Pulmonary artery endothelial cell (primary cell): ENCODE measurements at places on chromosomes 7 and 10.

GRCh38 chr7:30721211-30721610, 30.7 kb upstream of the INMT start:
- DNase-seq, result no peak

GRCh38 chr7:45700556-45700955, 126.4 kb downstream of the ADCY1 start:
- DNase-seq, result no peak

- no peak for DNase-seq
These were observed 39.4 kb upstream of the NPFFR1 start for GRCh38 chr10:70323138-70323696.

DNA sequence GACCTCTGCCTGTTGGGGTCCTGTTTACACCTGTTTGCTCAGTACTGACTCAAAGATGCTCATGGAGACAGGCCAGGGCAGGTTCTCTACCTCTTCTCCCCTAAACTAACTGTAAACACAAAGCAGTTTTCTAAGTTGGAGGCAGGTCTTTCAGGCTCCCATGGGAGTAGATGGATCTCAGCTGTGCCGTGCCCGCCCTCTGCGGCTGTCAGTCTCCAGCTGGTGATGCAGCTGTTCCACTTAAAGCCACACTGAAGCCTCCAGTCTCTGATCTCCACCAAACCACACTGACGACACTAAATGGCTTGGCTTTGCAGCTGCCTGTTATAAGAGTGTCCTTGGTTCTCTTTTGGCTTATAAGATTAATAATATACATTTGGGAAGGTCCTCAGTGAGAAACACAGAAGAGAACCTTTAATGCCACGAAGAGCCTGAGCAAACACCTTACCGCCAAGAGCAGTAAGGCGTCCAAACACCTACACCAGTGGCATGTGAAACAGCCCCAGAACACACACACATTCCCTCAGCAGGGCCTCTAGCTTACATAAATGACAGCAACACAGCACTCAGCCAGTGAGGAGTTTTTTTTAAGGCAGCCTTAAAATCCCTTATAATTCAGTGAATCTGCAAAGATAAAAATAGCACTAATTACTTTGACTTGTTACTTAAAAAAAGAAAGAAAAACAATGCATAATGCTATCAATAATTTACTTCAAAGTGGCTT, 60.4 kb upstream of the KCNIP2 start:
- DNase-seq, result no peak

DNA sequence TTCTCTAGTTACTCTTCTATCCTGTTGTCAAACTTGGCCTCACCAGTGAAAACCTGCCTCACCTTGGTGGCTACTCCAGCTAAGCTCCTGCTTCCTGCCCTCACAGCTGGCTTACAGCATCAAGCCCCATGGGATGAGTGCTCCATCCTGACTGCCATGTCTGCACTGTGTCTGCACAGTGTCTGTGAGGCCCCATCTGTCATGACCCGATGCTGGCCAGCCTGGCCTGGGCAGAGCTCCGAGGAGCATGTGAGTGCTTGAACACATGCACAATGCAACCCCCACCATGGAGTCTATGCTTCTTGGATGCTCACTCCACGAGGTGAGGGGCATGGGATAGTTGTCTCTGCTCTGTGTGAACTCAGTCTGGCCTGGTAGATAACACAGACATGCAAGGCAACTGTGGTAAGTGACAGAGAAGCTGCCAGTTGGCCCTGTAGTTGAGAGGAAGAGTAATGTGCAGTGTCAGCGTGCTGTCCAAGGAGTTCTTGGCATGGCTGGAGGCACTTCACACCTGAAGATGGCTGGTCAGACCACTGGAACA, 207.1 kb upstream of the ZNF32 start:
- no peak for DNase-seq

DNA sequence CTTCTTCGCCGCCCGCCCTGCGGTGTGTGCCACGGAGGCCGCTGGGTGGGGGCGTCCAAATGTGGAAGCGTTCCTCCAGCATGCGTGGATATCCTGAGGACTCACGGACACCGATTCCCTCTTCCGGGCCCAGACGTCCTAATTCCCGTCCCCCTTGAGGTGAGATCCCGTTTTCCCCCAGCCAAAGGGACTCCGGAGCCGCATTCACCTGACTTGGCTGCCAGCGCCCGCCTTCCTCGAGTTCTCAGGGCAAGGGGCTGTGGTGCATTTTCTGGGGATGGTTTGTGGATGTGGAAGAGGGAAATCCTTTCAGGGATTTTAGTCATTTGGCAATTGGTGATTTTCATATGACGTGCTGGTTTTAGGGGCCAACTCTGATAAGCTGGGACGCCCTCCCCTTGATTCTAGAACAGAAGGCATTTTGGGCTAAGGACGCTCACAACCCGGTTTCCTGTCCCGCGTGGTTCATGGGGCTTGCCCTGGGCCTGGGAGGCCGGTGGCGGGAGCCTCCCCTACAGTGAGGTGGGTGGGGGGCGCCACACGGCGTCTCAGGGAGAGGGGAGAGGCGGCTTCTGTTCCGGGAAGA, 165.4 kb downstream of the ACTR3B start:
- DNase-seq, result no peak

- no peak for DNase-seq
These were observed 35.2 kb upstream of the FZD1 start for GRCh38 chr7:91228927-91229558.

DNA sequence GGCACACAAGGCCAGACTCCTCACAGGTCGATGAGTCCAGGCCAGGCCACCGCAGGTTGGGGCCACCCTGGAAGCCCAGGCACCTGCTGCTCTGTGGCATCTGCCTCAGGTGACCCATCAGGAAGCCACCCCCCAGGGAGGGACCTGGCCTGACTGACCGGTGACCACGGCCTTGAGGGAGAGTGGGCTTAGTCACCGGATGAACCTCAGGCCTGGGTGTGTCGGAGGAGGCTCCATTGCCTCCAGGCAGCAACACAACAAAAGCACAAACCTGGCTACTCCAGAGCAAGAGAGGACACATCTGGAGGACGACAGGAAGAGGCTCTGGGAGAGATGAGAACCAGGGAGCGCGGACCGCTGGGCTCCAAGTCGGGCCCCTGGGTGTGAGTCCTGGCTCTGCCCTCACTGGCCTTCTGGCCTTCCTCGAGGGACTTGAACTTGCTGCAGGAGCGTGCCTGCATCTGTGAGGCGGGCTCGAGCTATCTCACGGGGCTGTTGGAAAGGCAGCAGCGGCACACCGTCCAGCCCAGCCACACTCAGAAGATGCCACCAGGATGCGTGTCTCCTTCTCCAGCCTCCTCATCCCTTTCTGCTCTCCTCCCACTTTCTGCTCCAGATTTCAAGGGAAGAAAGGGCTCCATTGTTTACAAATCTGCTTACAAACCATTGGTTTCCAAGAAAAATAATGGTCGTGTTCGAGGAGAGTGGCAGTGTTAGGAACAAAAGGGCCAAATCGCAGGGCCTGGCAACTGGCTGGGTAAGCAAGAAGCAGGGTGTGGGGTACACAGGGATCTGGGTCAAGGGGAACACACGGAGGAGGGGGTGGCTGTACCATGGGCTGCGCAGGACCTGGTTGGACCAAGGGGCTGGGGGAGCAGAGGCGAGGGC, 152.9 kb downstream of the ADAM12 start:
- DNase-seq, result no peak

- no peak for DNase-seq
These were observed 83.0 kb upstream of the SEC61G start for GRCh38 chr7:54841772-54842697.

GRCh38 chr10:16439295-16439694, 2.5 kb downstream of the PTER start:
- DNase-seq, result no peak

- peak; percentile 69 for DNase-seq
These were observed 44.0 kb downstream of the DNMBP start for GRCh38 chr10:99965700-99966099.

- no peak for DNase-seq
These were observed 45.2 kb downstream of the NPTX2 start for GRCh38 chr7:98662289-98662688.

- no peak for DNase-seq
These were observed 161.9 kb downstream of the DNAJB6 start for GRCh38 chr7:157498657-157499056.

- no peak for DNase-seq
These were observed 112.4 kb upstream of the FAM171A1 start for GRCh38 chr10:15483215-15484075.

DNA sequence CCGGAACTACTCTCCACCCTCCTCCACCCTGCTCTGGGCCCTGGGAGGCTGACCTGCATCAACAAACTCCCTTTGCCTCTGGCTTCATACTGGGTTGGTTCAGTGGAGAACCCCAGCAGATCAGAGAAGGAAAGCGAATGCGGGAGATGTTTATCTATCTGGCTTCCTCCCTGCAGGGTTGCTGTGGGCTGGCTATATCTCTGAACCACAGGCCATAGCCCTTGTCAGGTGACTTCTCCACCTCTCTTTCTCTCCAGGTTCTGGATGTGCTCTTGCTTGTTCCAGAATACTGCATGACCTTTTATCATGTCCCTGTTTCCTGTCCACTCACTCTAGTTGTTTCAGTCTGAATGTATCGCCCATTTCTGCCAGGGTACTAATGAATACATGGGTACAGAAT, 51.7 kb upstream of the IFRD1 start:
- DNase-seq, result no peak

GRCh38 chr7:1537535-1538412, 7.3 kb downstream of the MAFK start:
- DNase-seq, result peak; percentile 93

DNA sequence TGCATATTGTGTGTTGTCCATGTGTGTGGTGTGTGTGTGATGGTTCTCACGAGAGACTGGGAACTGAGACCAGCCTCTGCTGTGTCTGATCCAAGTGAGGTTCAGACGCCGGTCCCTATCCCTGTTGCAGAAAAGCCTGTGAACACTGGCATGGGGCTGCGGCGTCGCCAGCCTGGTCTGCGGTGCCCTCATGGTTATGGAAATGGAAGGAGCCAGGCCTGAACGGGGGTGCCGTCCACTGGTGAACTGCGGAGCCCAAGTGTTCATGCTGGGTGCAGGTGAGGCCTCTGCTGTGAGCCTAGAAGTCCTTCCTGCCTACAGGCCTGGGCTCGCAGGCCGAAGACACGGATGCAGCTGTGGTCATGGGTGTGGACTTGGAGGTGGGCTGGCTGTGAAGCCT, 18.7 kb upstream of the NCAPG2 start:
- DNase-seq, result no peak

DNA sequence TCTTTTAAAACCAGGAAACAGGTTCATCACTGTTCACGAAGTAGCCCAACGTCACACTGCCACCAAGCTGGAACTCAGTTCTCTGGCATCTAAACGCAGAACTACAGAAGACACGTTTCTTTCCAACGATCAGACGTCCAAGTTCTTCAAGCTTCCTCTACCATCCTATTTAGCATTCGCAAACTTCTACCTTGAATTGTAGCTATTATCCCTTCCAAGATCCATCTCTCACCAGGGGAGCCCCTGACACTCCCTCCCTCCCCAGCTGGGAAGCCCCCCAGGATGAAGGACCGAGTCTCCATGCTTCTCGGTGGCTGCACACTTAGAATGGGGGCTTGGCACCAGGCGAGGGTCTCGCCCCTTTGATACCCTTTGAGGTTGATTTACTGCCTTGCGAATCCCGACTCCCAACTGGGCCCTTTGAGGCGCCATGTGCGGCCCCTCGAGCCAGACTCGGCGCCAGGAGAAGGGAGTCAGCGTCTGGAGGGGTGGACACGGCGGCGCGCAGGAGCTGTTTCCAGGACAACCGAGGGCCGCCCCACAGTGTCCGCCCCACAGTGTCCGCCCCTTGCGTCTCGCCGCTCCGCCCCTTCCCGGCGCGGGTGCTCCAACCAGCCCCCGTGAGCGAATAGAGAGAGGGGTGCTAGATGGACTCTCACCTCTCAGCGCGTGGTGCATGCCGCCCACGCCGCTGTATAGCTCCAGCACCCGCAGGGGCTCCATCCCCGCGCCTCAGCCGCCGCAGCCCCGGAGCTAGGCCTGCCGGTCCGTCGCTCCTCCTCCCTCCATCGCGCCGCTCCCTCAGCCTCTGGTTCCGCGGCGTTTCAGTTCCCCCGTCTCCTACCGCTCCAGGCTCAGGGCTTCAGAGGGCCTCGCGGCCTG, at the start of gene TRDMT1:
TSS of gene TRDMT1 (minus strand) at position 761 of the 882 bp plus-strand sequence. CDS start at position 723, 38 bp downstream.
- DNase-seq, result peak; percentile 84

GRCh38 chr7:147321504-147321903, 1204.9 kb downstream of the CNTNAP2 start:
- no peak for DNase-seq

DNA sequence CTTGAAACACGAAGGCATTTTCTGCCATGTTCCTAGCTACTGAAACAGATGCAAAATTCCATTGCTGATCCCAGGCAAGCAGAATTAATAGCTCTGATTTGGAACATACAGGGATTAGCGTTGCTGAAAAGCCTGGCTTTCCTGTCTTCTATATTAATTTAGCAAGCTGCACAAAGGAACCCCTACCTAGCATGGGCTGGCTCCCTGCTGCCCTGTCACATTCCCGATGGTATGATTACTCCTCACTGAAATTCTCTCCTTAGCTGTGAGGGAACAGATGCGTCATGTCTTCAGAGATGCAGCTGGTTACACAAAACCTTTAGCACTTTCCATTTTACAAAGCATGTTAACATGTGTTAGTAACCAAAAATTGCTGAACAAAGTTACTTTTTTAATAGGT, 878.9 kb downstream of the TYW1 start:
- DNase-seq, result no peak

GRCh38 chr7:115585015-115585718, 445.4 kb downstream of the TFEC start:
- DNase-seq, result no peak

GRCh38 chr10:78802866-78803265, 265.9 kb upstream of the ZMIZ1 start:
- no peak for DNase-seq

DNA sequence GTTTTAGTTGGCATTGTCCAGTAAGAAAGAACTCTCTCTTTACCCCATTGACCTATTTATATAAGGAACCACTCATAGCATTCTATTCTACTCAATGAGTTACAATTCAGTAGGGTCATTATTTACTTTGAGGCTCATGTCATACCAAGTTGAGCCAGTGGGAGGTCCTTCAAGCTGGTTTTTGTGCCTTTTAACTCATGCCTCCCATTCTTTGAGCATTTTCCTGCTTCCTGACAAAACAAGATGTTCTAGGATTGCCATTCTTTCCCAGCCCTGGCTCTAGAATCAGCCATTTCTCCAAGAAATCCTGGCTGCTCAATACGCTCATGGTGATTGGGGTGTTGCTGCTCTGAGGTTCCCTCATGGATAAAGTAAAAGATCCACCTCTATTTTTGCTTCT, 250.1 kb downstream of the ABCA13 start:
- no peak for DNase-seq

DNA sequence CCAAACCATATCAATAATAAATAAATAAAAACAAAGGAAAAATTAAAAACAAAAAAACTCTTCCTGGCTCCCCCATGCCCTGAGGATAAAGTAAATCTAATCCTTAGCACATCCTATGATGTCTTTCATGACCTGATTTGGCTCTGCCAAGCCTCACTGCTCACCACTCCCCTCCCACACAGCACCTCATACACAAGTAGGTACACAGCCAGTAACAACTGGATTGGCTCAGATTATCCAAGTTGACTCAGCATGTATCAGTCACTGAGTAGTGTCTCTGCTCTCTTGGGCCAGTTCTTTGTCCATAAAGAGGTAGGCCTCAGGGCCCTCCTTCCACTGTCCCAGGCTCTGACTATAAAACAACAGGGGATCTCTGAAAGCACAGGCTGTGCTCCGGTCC, 99.6 kb downstream of the STRA8 start:
- no peak for DNase-seq
